ENCODE measurements at places on chromosomes 4 and X.

- DNase-seq: no peak
Measured at GRCh38 chrX:37745835-37746217, 34.0 kb upstream of the CYBB start.

- no peak for DNase-seq
Measured at GRCh38 chr4:16993956-16994840, 95.8 kb upstream of the LDB2 start.

GRCh38 chr4:52621567-52621966 lies 37.5 kb downstream of the USP46 start:
- DNase-seq: no peak

GRCh38 chrX:115539841-115540240 lies 21.1 kb upstream of the PLS3 start:
- no peak for DNase-seq

- DNase-seq: peak; percentile 56
Measured at GRCh38 chrX:134537179-134537955, 77.4 kb downstream of the HPRT1 start.

DNA sequence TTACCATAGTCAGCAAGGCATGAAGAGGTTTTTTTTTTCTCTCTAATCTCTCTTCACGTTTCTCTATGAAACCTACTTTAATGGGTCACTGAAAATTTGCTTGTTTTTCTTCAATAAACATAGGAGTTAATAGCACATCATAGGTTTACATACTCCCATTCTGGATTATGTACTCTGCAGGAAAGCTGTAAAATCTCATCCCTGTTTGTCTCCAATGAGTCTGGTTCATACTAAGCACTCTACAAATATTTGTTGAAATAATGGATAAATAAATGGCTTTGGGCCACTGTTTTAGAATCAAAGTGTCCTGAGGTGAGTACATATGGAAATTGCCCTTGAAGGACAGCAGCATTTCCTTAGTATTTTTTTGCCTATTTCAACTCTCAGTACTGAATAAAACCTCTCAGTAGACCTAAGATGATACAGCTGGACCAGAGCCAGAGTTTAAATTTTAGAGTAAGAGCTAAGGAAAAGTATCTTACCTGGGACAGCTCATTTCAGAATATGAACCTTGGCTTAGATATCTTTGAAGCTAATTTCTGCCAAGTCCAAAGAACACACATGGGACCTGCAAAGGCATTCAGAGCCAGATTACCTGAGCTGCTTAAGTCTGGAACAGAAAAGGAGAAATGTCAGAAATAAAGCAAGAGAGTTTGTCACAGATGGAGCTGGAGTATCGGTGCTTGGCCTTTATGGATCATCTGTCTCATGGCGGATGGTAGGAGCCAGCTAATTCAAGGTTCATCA lies 34.4 kb downstream of the PF4 start:
- DNase-seq: no peak

DNA sequence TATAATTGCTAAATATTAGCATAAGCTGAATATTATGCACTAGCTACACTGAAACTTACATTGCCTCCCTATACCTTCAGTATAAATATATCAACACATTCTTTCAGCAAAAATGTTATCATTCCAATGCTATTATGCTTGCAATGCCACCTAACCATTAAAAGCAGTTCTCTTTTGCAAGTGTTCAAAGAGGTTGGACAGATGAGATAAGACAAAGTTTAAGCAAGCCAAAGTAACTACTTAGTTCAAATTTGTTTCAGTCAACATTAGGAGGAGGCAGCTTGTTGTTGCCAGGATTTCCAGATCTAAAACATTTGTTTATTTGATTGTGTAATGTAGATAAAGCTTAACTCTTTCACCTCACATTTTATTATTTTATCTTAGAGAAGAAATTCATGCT lies 323.9 kb upstream of the FAM241A start:
- DNase-seq: no peak

DNA sequence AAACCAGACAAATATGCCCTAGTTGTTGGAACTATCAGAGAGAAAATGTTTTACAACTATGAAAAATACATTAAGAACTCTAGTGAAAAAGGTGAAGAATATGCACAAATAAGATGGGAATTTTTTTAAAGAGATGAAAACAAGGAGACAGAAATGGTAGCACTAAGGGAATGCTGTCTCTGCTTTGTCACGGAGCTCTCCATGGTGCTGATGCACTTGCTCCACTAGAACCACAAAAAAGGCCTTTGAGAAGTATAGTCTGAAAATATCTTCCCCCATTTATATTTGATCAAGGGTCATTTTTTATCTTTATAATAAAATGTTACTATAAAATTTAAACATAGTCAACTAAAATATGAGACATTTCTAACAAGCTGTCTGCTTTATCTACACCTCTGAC lies 1655.5 kb upstream of the AGA start:
- no peak for DNase-seq

GRCh38 chr4:119629142-119629471 lies 503 bp upstream of the PDE5A start:
- DNase-seq: no peak

GRCh38 chrX:27619975-27620374 lies 29.8 kb downstream of the DCAF8L2 start:
- no peak for DNase-seq

GRCh38 chrX:68881911-68882310 lies 53.1 kb downstream of the EFNB1 start:
- DNase-seq: no peak

DNA sequence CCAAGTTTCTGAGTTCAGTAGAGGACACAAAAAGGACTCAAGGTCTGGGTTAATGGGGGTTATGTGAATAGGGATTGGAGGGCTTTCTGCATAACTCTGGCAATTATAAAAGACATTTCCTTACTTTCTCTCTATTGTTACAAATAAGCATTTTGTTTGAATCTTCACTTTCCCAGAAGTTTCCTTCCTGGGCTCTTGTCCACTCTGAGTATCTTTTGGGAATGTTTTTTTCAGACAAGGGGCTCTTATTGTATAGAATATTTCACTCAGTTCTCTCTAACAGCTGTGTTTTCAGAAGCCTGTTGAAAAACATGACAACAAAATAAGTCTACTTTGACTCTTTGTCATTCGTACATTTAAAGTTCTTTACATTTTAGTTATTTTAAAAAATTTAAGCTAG lies 57.6 kb upstream of the MAP9 start:
- DNase-seq: no peak

GRCh38 chrX:18899796-18900380 lies 84.0 kb downstream of the PHKA2 start:
- DNase-seq: no peak

GRCh38 chr4:164212134-164212533 lies 541.8 kb upstream of the SMIM31 start:
- DNase-seq: no peak

- DNase-seq: peak; percentile 36
Measured at GRCh38 chrX:2705046-2705832, 14.1 kb downstream of the CD99 start.

DNA sequence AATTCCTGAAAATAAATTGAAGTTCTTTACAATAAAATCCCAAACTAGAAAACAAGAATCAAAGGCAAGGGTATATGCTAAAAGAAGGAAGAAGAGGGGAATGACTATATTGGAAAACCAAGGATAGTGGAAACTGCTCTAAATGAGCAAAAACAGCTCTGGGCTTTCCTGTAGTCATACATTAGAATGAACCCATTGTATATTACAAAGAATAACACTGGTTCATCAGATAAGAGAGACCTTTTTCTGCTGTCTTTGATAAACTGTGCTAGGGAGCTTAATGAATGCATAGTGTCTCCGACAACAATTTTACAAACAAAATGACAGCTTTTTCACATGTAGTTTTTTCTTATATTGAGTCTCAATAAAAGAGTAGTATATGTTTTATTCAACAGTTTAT lies 26.6 kb downstream of the TLR2 start:
- no peak for DNase-seq

DNA sequence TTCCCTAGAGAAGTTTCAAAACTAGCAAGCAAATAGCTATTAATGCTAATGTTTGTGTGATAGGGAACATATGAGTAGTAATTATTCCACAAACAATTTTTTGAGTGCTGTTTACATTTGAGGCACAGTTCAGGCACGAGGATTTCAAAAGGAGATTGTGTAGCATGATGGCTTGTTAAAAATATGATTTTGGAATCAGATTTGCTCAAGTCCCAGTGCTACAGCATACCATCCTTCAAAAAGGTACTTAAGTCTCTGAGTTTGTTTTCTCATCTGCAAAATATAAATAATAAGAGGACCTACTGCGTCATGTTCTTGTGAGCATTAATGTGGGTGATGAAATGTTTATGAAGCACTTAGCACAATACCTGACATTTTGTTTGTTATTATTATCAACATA lies 11.3 kb downstream of the TLR8 start:
- DNase-seq: no peak

DNA sequence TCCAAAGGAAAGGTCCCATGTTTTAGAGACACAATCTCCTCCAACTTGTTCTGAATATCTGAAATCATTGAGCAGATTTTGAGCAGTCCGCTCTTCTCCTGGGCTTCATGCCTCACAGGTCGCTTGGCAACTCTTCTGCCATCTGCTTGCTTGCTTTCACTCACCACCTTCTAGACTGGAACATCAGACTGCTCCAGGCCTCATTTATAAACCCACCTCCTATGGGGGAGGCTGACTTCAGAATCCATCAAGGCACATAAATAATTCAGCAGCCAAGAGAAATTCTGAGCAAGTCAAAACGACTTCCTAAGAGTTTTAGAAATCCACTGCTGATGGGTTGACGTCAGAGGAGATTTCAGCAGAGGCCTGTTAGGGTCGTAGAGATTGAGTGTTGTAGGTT lies 64.1 kb downstream of the FAM184B start:
- no peak for DNase-seq

GRCh38 chr4:68904786-68905185 lies 46.8 kb downstream of the UGT2A3 start:
- DNase-seq: no peak

DNA sequence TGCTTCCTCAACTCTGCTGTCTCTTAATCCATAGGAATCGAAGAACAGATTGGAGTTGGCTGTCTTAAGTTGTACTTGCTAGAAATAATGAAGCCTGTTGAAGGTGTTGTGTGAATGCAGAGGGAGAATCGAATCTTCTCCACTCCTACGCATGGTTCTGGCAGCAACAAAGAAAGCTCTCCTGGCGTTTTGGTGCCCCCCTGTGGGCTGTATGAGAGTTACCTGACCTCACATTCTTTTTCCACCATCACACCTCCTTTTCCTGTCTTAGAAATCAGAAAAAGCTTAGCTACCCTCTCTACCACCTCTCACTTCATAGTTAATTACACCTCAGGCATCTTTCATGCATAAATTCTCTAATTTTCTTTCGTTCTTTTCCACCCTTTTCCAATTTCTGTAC lies 16.3 kb downstream of the KLF8 start:
- peak; percentile 43 for DNase-seq

- DNase-seq: no peak
Measured at GRCh38 chrX:140151316-140151715, 186.0 kb upstream of the CXorf66 start.

DNA sequence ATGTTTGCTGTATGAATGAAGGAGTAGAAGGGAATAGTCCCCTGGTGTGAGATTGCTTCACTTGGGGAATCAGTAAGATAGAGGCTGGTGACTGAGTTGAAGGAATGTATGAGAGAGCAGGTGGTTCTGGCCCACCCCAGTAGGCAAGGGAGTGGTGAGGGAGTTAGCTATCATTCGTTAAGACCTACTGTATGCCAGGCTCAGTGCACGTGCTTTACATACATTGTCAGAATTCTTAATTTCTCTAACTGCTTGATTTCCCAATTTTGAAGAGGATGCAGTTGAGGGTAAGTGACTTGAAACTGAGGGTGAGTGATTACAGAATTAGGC lies 700 bp downstream of the VMA21 start:
- peak; percentile 3 for DNase-seq

GRCh38 chrX:119398587-119398973 lies 556 bp upstream of the SLC25A43 start:
- DNase-seq: no peak

GRCh38 chr4:178275671-178276360 lies 833.6 kb upstream of the AGA start:
- DNase-seq: no peak

DNA sequence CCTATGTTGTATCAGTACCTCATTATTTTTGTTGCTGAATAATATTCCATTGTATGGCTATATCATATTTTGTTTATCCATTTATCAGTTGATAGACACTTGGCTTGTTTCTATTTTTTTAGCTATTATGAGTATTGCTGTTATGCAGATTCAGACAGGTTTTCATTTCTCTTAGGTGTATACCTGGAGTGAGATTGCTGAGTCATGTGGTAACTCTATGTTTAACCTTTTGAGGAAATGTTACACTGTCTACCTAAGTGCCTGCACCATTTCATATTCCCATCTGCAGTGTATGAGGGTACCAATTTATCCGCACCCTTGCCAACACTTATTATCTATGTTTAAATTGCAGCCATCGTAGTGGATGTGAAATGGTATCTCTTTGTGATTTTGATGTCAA lies 43.0 kb upstream of the SH3RF1 start:
- no peak for DNase-seq

Measured in GM03348 (cell line).